ENCODE measurements at places on chromosomes 6 and 20.

- DNase-seq: no peak
Observed at GRCh38 chr6:119586250-119586882, 236.8 kb upstream of the MAN1A1 start.

DNA sequence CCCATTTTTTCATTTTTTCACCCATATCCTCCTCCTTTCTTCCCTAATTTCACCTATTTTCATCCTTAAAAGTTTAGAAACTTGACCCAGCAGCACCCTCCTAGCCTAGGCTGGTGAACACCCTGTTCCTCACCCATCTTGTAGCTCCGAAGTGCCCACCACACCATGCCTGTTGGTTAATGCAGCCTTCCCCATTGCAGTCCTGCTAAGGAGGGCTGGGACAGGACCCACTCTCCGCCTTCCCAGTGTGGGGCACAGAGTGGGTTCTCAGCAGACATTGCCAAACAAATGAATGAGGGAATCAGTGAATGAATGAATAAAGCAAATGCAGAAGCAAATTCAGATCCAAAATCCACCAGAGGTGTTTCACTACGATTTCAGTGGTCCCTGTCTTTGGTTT lies 45.7 kb downstream of the CTCFL start:
- DNase-seq: no peak

GRCh38 chr20:47905628-47906347 lies 120.5 kb upstream of the SULF2 start:
- DNase-seq: no peak

- peak; percentile 1 for DNase-seq
Observed at GRCh38 chr6:69732640-69733039, 64.2 kb downstream of the LMBRD1 start.

GRCh38 chr6:6315660-6316059 lies 4.8 kb downstream of the F13A1 start:
- DNase-seq: peak; percentile 14

DNA sequence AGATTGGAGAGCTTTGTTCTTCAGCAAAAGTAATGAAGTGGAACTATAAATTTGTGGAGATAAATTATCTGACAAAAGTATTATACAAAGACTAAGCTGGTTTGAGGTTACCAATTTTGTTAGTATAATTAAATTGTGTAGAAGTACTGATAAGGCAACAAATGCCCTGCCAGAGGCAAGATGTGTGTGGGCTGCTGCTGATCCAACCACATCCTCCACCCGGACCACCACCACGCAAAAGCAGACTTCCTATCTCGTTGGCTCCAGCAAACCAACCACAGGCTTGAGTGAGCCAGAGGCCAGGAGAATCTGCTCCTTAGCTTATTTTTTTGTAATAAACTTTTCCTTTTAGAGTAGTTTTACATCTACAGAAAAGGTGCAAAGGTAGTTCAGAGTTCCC lies 1.1 kb upstream of the MYLK4 start:
- no peak for DNase-seq

DNA sequence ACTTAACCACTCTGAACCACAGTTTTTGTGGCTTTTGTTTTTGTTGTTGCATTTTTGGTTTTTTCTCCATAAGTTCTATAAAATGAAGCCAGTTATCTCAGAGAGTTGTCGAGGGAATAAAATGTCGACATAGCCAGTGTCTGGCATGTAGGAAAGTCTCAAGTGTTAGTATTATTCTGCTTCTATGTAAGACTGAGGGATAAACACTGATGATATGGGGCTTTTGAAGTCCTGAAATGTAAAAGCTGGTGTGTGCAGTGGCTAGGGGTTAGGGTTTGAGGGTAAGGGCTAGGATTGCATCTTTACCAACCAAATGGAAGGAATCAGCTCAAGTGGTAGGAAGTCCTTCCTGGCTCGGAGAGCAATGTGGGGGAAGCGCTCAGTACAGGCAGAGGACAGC lies 59.2 kb downstream of the DAAM2 start:
- no peak for DNase-seq

DNA sequence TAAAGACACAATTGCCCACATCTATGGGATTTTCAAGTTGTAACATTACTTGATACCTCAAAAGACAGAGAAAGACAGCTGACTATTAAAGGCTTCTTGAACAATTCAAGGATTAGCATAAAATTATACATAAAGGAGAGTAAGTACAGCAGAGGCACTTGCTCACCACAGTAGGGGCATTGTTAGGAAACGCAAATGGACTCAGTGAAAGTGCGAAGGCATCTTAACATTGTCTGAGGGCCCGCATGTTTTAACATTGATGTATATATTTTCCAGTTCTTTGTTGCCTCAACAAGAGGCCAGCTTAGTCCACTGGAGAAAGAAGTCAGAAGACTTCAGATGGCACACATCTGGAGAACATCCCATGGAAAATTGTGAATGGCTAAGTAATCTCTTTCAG lies 115.4 kb downstream of the SIM1 start:
- DNase-seq: no peak

GRCh38 chr20:9354579-9354978 lies 159.8 kb upstream of the LAMP5 start:
- no peak for DNase-seq

DNA sequence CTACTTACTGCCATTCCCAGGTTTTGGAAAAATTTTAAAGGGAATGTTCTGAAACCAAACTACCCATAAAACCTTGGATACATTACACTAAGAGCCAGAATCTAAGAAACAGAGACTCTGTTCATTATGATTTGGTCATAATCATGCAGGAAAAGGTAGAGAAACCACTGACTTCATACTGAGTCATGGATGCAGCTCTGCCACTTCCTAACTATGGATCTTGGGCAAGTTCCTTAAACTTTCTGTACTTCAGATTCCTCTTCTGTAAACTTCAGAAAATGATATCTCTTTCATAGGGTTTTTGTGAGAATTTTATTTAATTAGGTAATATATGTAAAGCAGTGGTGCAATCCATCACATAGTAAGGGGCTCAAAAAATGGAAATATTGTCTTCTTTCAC lies 20.0 kb downstream of the PLA2G7 start:
- DNase-seq: no peak

DNA sequence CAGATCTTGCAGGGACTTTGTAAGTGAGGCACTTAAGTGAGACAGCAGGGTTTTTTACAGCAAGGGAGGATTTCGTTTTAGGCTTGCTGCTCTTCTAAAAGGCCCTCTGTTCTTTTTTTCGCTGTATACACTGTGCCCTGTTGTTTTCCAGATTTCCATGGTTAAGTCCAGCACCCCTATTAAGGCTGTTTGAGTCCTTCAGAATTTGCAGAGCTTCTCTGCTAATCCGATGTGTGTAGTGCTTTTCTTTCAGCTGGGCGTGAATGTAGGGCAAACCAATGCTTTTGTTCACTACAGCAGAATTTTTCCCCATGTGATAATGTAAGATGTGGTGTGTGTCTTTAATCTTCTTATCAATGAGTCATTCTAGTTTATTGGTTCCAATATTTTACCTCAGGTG lies 200.5 kb upstream of the RREB1 start:
- DNase-seq: no peak

- no peak for DNase-seq
Observed at GRCh38 chr6:137357263-137357947, 136.8 kb downstream of the OLIG3 start.

DNA sequence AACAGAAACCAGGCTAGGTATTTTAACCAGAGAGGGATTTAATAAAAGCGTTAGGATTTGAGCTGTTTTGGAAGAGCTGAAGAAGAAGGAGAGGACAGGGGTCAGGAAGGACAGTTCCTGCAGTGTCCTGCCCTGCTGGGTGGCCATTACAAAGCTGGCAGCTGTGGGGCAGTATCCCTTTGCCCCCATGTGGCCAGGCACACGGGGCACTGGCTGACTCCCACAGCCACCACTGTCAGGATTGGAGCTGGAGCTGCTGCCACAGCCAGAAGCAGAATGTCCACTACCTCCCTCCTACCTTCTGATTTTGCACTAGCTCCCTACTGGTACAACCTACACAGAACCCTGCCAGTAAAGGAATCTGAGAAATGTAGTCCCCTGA lies 46.5 kb downstream of the SLC22A3 start:
- DNase-seq: no peak

GRCh38 chr20:43680981-43681380 lies 14.1 kb downstream of the MYBL2 start:
- DNase-seq: no peak

GRCh38 chr6:47144306-47144705 lies 102.2 kb upstream of the ADGRF1 start:
- peak; percentile 98 for DNase-seq

DNA sequence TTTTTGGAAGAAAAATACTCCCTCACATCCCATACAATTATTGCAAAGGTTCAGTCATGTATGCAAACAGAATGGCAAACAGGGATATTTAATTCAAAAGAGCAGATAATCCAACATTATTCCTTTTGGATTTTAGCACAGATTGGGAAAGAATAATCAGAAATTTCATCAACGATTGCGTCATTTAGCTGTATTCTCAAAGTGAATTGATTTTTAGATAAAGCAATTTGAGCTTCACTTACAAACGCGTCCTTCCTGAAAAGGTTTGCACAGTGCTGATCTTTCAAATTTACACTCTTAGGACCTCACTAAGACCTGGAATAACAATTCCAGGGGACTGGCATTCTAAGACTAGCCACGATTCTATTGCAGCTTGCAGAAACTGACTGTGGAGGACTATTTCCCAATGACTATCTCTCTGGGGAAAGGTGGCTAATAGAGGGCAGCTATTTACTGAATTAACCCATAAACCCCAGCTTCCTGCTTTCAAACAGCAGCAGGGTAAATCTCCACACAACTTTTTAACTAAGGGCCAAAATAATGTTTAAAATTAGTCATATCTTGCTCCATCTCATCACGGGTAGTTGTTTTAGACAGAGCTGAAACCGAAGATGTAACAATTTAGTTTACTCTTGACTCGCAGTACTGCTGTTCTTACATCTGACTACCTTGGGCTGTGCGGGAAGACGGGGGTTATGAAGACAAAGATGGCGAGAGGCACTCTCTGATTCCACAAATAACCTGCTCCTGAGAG lies 131.2 kb upstream of the FAM184A start:
- DNase-seq: peak; percentile 29

DNA sequence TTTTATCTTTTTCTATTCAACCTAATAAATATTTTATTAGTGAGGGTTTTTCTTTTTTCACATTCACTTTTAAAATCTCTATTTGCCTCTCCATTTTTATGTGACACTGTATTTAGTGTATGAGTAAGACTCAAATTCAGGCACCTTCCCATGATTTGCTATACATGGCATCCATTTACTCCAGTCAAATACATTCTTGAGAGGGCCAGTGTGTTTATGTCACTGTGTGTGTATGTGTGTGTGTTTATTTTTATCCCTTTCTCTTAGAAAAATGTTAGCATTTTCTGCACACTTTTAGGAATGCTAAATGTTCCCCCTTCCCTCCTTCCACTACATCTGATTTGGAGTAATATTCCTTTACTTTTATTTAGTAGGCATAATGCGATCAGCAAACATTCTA lies 290.0 kb downstream of the PACRG start:
- DNase-seq: no peak

DNA sequence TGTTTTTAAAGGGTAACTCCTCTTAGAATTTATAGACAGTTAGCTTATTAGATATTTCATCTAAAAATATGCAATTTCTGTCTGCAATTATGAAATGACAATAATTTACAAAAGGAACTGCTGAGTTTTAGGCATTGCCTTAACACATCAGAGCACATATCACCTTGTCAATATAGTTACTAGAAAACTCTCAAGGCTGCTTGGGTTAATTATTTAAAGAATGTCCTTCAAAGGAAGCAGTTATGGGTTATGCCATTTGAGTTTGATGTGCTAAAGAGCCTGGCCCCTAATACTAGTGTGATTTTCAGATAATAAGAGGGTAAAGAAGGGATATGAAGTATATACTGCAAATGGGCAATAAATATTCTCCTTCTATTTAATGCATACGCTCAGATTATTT lies 192.5 kb downstream of the EPHA7 start:
- DNase-seq: no peak

DNA sequence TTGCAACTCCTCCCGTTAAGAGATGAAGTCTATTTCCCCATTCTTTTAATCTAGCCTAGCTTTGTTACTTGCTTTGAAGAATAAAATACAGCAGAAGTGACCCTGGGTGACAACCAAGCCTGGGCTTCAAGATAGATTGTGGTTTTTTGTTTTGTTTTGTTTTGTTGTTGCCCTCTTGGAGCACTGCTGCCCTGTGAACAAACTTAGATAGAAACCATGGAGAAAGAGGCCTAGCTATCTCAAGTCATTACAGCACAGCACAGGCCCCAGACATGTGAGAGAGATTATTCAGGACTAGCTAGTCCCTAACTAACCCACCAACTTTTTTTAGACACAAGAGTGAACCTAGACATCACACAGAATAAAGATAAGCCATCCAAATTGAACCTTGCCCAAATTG lies 475.2 kb downstream of the EPHA7 start:
- DNase-seq: no peak

DNA sequence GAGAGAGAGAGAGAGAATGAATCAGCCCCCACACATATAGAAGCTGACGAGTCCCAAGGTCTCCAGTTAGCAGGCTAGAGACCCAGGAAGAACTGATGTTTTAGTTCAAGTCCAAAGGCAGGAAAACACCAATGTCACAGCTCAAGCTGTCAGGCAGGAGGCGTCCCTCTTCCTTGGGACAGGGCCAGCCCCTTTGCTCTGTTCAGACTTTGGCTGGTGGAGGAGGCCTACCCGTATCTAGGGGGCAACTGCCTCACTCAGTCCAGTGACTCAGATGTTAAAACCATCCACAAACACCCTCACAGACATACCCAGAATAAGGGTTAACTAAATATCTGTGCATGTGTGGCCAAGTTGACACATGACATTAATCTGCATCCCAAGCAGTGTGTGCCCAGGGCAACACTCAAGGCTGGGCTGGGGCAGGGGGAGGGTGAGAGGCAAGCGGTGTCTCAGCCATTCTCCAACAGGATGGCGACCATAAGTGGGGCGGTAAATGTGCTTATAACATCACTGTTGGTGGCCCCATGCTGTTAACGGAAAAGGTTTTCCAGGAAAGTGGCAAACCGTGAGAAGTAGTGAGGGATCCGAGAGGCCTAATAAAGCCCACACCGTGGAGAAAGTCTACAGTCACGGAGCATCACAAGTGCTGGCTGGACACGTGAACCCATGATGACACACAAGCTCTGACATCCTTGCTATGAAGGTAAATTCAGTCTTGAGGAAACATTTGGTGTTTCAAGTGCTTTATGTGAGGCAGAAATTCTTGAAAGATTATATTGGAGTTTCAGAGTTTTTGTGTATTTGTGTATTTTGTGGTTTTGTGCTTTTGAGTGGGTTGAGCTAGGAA lies 28.1 kb downstream of the RAMACL start:
- DNase-seq: no peak

GRCh38 chr6:116144605-116145004 lies 18.7 kb upstream of the COL10A1 start:
- peak; percentile 89 for DNase-seq

DNA sequence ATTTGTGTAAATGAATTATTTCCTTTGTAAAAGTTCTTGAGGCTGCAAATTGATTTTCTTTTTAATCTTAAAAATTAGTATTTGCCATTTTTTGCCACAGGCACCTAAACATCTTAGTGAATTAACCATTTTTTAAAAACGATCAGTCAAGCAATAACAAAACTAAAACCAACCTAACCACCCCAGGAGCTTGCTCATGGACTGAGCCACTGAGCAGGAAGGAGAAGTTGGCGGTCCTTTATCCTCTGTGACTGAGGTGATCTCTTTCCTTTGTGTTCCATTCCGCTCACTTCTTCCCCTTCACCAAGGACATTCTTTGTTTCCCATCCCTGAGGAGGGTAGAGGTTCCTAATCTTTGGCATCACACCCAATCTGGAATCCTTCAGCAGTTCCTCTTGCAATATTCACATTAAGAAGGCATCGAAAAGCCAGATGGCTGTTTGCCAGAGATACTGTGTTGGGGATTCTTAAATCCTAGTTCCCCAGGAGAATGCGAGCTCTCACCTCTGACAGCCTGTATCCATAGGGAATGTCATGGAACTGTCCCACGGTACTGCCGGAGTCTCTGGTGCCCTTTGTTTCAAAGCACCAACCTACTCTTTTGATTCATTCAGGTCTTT lies 30.5 kb downstream of the RPRD1B start:
- no peak for DNase-seq
